Skin of body (tissue), 3 donors: ENCODE measurements at places on chromosomes 6 and 20. TPM values are rescaled to one million over a fixed set of nuclear protein-coding genes. Genes with fewer than 3 reads are reported as not detected.
A peak's percentile ranks its signal among the peaks of the same experiment; 100 is the strongest.

GRCh38 chr20:25014816-25015215, 22.3 kb upstream of the APMAP start:
- no peak for DNase-seq

ARMH2 gene
- total RNA-seq: not detected

CDYL gene
- total RNA-seq: 24.8 TPM

SLC17A3 gene
- total RNA-seq: not detected

DNA sequence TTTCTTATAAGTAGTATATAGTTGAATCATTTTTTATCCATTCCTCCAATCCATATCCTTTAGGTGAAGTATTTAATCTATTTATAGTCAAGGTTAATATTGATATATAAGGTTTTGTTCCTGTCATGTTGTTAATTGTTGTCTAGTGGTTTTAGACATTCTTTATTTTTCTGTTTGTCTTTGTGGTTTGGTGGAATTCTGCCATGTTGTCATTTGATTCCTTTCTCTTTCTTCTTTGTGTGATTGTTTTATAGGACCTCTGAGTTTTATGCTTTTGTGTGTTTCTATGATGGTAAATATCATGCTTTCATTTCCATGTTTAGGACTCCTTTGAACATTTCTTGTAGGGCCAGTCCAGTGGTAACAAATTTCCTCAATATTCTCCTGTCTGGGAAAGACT, 450.3 kb upstream of the BTBD3 start:
- no peak for DNase-seq

MDN1 gene
- total RNA-seq: 32.3 TPM

IFT52 gene
- total RNA-seq: 37.3 TPM

GRCh38 chr6:106244931-106245330, 80.6 kb downstream of the ATG5 start:
- DNase-seq: no peak

GRCh38 chr6:113428702-113429101, 428.4 kb upstream of the MARCKS start:
- DNase-seq: no peak

EFCAB8 gene
- total RNA-seq: not detected

DNA sequence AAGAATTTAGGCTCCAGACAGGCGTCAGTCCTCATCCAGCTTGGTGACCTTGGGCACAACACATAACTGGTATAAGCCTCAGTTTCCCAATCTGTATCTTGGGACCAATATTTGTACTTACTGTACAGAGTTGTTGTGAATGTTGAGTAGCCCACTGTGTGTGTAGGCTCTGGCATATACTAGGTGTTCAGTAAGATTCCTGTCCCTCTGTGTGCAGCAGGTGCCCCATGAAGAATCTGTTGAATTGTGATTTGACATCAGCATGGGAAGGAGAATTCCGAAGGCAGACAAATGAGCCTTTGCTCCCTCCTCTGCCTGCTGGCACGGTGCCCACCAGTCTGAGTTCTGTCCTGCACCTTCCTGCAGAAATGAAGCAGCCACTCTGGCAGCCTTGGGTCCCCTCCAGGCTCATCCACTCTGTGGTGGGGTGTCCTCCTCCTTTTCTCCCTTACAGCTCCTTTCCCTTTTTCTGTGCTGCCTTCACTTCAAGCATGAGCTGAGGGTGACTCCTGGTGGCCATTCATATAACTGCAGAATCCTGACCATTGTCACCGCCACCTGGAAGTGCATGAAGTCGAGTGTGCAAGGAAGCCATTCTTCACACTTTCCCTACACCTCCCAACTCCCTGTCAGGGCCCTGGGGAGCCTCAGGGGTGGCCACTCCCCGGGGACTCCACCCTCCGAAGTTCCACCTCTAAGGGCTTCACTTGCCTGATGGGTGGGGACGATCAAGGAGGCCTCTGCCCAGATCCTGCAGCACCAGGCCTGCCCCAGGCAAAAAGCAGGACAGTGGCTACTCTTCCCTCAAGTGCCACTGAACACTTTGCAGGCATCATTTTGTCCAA, 48.2 kb downstream of the MRPL14 start:
- DNase-seq: no peak

DNA sequence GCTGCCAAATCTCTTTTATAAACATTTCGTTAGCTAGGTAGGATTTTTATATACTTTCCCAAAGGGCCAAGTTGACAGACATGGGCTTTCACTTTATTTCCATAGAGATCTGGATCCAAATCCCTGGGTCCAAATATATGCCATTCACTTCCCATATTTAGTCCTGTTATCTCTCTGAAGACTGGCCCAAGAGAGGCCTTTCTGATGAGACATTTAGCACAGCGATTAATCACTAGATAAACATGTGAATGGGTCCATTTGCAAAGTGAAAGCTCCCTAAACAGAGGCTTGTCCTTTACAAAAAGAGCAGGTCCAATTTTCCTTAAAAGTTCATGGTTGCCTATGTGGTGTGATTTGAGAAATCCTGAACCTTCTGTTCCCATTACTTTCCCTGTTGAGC, 132.6 kb downstream of the TRMT11 start:
- DNase-seq: no peak

GRCh38 chr20:51354769-51355319, 187.7 kb downstream of the NFATC2 start:
- DNase-seq: no peak

PET117 gene
- total RNA-seq: 6.7 TPM

DNA sequence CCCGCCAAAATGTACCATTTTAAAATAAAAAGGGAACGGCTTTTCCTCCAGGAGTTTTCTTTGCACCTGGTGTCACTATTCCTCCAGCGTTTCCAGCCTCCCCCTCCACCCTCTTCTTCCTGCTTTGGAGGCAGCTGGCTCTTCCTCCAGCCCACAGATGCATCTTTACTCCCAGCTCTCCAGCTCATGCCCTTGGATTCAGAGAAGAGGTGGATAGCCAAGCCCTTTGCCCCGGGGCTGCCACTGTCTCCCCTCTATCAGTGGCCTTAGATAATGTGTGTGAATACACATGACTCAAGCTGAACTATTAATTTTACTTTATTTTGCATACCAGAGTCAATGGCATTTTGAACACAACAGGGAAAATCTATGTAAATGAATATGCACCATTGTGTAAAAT, 15.3 kb upstream of the CDH4 start:
- DNase-seq: no peak

PPP1R16B gene
- total RNA-seq: 1.9 TPM

FAXC gene
- 2.0 TPM for total RNA-seq

GRCh38 chr6:142783499-142783898, 161.5 kb downstream of the HIVEP2 start:
- DNase-seq: no peak

DNA sequence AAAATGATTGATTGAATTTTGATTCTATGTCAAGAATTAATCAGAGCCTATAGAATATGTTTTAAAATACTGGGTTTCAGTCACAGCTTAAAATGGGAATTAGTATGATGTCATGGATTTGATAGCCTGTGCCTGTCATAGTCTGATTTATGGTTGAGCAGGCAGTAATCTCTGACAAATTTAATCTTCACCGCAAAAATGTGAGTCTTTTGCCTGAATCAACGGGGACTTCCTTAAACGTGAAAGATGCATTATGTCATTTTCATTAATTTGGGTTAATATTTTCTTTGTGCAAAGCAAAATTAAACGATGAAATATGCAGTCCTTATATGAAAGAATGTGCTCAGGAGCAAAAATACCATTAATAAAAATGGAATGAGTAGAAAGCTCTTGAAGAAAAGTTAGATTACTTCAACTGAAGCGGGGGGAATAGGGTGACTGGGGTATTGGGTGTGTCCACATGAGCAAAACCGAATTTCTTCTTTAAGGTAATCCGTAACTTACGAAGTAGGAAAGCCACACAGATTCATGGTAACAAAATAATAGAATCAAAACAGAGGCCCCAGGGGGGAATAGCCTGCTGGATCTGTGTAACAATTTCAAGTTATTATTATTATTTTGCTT, 339.6 kb upstream of the NOX3 start:
- no peak for DNase-seq

GRCh38 chr6:136506124-136506799, 44.0 kb downstream of the MAP7 start:
- no peak for DNase-seq

GRCh38 chr6:146770965-146771735, 172.4 kb downstream of the ADGB start:
- peak; percentile 21 for DNase-seq

MYB gene
- total RNA-seq: 7.8 TPM

GRCh38 chr6:157496534-157497095, 115.6 kb downstream of the ZDHHC14 start:
- no peak for DNase-seq

E2F1 gene
- 3.7 TPM for total RNA-seq

DNA sequence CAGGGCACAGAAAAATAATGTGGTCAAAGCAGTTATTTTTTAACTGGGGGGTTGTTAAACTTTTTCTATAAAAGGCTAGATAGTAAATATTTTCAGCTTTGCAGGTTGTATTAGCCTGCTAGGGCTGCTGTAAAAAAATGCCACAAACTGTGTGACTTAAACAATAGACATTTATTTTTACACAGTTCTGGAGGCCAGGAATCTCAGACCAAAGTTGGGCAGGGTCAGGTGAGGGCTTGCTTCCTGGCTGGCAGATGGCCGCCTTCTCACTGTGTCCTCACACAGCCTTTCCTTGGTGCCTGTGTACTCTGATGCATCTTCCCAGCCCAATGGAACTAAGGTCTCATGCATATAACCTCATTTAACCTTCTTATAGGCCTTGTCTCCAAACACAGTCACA, 294.7 kb downstream of the PTPRT start:
- no peak for DNase-seq

GRCh38 chr20:9447182-9447581, 67.2 kb upstream of the LAMP5 start:
- DNase-seq: no peak

BAK1 gene
- 7.0 TPM for total RNA-seq

DNA sequence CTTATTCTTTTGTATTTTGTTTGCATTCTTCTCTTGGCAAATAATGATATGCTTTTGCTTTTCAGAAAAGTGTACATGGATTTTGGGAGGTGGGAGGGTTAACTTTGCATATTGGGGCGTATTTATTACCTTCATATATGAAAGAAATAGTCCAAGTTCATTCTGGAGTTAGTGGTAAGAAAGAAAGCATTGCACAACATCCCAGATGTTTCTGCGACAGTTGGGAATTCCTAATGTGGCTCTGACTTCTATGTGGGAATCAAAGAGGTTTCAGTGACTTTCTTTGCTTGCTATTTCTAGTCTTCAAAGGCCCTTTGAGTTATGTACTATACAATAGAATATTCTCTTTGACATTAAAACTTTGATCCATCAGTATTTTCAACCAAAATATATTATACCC, 78.1 kb downstream of the MMUT start:
- DNase-seq: no peak

GRCh38 chr6:104460738-104461483, 398.8 kb downstream of the HACE1 start:
- DNase-seq: no peak

DNA sequence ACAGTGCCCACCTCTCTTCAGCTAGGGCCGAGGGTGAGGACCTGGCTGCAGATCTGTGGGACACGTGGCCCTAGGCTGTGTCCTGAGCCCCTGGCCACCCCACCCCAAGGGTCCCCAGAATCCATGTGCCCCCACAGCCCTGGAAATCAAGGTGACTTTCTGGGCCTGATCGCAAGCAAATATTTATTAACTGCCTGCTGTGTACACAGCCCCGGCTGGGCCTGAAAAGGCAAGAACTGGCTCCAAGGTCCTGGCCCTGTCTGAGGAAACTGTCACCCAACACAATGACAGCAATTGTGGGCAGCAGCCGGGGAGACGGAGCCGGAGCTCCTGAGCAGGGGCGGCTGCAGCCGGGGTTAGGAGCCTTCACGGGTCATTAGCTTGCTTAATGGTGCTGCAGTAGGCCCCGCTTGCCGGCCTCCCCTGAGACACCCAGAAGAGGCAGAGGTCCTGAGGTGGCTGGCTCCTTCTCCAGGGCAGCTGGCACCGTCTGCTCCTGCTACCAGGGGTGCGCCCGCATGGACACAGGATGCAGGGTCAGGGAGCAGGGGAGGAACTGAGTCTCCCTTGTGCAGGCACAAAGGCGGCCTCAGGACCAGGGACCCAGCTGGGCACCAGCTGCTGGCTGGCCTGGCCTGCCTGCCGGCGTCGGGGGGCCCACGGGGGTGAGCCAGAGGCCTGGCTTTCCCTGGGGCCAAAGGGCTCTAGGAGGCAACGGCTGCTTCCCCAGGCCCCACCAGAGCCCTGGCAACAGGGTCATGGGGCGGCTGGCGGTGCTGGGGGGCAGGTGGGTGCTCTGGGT, 24.1 kb downstream of the NPEPL1 start:
- no peak for DNase-seq

DNA sequence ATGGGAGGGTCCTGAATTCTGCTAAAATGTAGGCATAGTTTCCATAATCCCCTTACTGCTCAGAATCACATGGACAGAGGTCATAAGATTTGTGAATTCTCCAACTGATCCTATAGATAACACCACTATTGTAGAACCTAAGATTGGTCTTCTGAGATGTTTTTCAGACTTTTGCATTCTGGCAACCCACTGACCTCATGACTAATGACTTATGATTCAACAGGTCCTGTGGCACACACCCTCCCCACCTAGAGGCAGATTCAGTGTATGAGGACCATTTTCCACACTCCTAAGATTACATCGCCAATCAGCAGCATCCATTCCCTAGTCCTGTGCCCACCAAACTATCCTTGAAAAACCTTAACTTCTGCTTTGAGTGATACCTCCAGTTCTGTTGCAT, 207.2 kb downstream of the BTBD9 start:
- no peak for DNase-seq

AKAP12 gene
- 90.2 TPM for total RNA-seq

DNA sequence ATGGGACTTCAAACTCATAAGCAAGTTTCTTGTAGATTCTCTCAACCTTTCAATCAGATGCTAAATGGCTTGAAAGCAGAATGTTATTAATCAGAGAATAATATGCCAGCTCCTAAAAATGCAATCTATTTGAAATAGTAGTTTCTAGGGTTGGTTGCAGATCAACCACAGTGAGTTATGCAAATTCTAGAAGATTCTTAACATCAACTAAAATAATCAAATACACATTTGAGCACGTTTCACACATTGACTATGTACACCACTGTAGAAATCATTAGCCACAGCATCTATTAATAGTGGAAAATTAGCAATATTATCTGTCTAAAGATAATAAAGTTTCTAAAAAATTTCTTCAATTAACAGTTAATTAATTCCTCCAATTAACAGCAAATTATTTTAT, 141.9 kb upstream of the GJE1 start:
- DNase-seq: no peak

DNA sequence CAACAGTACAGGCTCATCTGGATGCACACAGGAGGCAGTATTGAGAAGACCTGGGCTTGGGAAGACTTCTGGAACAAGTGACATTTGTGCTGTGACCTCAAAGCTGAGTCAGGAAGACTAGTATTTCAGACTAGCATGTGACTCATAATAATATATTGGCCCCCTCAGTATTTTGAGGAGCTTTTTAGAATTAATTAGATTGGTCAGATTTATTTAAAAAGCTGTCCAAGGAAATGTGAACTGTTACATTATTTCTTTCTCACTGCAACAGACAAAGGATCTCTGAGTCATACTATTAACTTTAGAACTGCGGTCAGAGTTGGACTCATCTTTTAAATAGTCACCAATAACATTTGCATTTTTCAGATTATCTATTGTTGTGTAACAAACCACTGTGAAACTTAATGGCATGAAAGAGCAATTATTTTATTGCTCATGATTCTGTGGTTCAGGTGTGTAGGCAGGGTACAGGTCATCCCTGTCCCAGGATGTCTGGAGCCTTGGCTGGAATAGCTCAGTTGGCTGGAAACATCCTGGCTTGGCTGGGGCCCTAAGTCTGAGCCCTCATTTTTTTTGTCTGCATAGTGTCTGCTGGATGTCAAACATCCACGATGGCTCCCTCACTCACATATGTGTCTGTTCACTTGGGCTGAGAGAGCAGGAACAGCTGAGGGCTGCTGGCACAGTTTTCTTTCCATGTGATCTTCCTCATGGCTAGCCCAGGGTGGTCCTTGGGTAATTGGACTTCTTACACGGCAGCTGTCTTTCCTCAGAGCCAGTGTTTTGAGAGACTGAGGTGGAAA, 46.9 kb downstream of the MAP3K4 start:
- no peak for DNase-seq
